SK-MEL-5 (cell line): ENCODE measurements at places on chromosomes 12 and 14.

DNA sequence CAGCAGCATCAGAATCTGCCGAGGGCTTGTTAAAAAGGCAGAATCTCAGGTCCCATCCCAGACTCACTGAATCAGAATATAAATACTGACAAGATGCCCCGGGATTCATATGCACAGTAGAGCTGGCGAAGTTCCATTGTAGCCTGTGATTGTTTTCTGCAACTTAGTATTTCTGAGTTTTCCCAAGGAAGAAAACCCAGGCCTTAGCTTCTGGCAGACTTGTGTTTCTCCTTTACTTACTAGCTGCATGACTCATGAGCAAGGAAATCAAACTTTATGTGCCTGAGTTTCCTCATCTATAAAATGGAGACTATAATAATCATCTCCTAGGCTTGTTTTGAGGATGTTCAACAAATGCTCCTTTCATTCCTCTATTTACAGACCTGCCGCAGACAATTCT, 278.5 kb upstream of the PLEKHG7 start:
- DNase-seq: peak; percentile 36

DNA sequence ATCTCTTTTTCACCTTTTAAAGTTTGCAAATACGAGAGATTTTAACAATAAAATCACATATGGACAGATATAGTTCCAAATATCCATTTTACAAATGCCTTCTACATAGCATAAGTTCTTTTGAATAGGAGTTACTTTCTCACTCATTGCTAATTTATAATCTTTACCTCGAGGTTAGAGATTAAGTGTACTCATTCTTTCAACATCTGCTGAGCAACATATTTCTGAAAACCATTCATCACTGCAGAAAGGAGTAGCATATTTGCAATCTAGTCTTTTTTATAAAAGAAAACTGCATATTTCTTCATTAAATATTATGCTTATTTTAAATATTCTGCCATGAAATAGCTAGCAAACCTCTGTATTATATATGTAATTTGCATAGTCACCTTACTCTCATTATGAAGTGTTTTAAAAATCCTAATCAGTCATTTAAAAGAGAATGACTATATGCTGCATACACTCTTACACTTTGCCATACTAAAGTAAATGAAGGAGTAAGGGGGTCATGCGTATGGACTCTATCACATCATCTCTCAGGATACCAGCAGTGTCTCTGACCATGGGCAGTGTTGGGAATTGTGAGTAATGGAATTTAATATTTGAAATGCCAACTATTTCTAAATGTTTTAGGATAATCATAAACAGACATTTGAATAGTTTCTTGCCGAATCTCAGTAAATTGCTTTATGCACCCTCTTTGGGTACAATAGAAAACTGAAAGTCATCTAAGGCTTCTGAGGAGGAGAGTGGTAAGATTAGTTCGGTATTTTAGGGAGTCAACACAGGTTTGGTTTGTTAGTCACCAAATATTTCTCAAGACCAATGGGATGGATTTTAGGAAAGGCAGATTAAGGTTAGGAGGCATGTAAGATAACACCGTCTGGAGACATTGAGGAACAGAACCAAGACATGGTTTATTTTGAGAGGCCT, 524.8 kb upstream of the ATP2B1 start:
- DNase-seq: no peak

GRCh38 chr14:96261053-96261452, 5.0 kb downstream of the BDKRB1 start:
- DNase-seq: no peak

DNA sequence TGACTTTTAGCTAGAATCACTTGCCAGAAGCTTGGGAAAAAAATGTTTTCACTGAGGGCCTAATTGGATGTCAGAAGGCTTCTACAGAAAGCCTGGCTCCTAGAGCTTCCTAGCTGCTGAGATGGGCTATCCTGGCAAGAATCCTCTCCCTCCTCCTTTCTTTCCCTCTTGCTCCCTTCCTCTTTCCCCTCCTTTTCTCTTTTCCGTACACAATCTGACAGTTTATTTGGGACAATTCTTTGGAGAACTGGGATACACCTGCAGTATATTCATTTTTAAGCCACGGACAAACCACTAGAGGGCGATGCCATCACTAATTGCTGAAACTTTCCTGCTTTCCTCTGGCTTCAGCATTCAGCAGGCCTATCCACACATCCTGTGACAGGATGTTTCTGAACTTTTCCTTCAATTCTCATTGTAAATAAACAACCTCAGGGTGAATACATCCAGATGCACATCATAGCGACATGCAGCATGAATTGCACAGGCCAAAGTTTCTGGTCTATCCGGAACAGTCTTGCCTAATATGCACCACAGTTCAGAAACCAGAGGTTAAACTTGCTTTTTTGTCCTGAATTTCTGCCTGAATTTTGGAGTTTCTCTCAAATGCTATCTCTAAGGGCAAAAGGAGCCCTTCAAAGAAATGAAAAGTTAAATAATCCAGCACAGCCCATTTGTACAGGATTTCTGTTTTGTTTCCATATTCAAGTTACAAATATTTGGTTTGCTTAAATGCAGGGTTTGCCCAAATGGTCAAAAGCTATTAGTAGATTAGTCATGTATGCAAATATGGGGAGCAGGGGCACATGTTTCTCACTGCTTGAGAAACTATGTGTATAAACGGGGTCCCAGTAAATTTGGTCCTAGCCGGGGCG, 142.8 kb downstream of the PAWR start:
- DNase-seq: peak; percentile 75

- no peak for DNase-seq
These were observed 216.2 kb downstream of the DUSP6 start for GRCh38 chr12:89135976-89136634.

DNA sequence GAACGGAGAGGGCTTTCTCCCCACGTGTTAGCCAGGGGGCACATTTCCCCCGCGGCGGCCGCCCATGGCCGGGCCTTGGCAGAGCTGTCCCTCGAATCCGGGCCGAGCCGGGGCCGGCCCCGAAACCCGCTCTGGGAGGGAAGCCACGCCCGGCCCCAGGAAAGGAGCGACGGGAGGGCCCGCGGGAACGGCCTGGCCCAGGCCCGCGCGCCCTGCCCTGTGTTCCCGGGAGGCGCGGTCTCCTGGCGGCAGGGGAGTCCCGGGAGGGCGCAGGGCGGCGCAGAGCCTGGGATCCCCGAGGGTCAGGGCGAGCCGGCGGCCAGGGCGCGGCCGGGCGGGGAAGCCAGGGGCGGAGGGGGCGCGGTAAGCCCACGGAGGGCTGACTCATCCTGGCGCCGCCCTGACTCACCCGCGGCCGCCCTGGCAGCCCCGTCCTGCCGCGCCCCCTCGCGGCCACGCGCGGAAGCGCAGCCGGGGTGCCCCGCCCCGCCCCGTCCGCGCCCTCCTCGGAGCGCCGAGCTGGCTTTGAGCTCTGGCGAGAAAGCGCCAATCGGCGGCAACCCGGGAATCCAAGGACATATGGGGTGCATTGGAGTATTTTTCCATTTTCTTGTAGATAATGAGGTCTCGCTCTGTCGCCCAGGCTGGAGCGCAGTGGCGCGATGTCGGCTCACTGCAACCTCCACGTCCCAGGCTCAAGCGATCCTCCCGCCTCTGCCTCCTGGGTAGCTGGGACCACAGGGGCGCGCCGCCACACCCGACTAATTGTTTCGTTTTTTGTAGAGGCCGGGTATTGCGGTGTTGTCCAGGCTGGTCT, 31.8 kb upstream of the PLEKHG6 start:
- DNase-seq: peak; percentile 70

DNA sequence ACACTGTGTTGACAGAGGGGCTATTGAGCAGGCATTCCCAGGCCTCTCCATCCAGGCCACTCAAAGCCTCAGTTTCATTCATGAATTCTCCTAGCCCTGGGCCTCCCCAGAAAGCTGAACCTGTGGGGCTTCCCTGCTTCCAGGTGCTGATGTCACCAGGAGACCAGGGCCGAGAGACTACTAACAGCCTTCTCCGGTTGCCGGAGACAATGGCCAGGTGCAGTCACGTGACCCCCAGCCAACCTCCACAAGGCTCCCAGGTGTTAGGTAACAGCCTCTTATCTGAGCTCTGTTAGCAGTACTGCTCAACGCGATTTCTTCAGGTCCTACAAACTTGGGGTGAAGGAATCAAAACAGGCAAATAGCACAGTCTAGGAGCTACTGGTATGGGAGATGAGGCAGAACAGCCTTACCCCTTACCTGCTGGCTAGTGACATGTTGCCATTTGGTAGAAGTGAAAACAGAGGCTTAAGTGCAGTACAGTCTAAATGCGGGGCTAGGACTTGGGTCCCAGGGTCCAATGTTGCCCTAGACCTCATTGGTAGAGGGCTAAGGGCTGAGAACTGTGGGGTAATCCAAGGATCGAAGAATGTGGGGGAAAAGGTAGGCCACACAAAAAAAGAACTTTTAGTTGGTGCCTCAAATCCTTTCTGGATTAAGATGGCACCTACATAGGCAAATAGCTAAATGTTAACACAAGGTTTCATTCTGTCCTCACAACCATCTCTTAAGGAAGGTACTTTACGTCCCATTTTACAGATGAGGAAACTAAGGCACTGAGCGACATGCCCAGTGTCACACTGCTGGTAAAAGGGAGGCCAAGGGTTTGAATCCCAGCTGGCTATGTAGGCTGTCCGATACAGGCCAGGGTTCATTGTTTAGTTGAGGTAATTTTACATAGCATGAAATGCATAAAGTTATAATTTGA, 3.8 kb downstream of the CCDC88C start:
- no peak for DNase-seq

DNA sequence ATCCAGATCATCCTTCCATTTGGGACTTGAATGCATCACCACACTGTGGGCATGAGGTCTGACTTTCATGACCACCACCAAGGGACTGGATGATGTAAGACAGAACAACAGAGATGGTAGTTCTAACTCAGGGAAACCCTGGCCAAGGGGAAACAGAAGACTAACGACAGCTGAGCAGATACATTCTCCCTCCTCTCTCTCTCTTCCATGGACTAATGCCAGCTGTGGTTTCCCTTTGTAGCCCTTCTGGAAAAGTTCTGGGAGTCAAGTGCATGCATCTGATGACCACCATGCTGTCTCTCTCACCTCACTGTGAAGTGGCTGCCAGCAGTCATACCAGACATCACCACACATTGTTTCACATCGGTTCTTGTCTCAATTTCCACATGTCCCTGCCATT, 3.4 kb downstream of the TAS2R30 start:
- no peak for DNase-seq

DNA sequence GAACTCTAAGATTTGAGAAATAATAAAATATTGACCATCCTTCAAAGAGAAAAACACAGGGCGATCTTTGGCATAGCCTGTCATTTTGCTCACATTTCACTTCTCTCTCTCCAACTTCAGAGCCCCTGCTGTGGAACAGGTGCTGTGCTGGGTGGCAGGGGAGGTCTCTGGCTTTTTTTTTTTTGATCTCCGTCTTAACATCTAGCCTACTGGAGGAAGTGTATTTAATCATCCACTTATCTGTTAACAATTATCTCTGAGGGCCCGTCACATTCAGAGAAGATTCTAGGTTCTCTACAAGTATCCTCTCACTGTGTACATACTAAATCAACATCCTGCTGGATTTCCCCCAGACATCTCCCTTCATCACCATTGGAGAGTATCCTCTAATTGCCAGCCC, 34.1 kb downstream of the CHST11 start:
- no peak for DNase-seq

DNA sequence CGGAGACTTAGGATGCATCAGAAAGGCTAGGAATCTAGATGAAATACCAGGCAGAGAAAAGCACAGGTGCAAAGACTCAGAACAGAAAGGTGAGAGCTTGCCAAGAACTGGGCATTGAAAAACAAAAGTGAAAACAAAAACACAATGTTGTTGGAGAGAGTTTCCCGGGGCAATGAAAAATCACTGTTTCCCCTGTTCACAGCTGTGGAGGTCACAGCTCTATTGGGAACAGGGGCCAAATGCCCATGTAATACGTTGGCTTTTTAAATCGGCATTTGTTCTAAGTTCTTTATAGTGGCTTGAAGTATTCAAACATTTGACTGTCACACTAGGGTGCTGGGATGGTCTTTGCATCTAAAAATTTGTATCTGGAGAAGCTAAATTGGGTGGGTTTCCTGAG, 108.3 kb downstream of the SLC15A4 start:
- no peak for DNase-seq

DNA sequence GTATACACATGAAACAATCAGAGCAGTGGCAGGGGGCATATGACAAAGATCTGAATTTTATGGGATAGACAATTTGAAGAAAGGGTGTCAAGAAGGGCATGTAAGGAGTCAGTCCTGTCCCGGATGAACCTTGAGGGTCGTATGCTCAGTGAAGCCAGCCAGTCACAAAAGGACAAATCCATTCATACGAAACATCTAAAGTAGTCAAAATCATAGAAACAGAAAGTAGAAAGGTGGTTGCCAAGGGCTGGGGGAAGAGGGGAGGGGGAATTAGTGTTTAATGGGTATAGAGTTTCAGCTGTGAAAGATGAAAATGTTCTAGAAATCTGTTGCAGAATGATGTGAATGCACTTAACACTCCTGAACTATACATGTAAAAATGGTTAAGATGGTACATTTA, 157.5 kb downstream of the TGFB3 start:
- no peak for DNase-seq

- DNase-seq: no peak
These were observed 83.6 kb upstream of the HECTD1 start for GRCh38 chr14:31291210-31291609.

DNA sequence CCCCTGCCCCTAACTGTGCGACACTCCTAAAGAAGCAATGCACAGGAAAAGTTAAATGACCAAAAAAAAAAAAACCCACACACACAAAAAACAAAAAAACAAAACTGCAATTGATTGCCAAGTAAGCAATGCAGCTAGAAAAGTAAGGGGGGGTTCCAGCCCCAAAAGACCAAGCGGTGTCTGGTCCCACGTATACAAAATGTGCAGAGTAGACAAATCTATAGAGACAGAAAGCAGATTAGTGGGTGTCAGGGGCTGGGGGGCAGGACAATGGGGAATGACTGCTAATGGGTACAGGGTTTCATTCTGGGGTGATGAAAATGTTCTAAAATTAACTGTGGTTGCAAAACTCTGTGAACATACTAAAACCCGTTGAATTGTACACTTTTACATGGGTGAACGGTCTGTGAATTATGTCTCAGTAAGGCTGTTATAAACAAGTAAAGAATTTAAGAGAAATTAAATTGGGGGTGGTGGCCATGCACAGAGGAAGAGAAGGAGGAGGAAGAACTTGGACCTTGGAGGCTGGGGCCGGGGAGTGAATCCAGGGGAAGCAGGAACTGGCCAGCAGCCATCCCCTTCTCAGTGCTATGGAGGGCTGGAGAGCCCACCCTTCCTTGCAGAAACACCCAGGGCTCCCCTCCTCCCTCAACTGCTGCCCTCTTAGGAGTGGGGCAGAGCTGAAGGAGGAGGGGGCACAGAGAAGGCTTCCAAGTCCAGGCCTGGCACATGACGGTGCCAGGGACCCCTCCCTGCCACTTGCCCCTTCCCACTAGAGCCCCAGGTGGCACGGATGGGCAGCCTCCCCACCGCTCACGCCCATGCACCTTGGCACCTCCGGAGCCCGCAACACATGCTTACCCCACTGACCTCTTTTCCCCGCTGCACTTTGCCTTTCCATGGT, 45.4 kb downstream of the KDM2B start:
- no peak for DNase-seq
